ENCODE measurements at places on chromosomes 5 and 9. TPM values are rescaled to one million over a fixed set of nuclear protein-coding genes. Genes with fewer than 3 reads are reported as not detected.

- no peak for DNase-seq
Observed at GRCh38 chr5:181087309-181087708, 43.7 kb downstream of the OR2V1 start.

DNA sequence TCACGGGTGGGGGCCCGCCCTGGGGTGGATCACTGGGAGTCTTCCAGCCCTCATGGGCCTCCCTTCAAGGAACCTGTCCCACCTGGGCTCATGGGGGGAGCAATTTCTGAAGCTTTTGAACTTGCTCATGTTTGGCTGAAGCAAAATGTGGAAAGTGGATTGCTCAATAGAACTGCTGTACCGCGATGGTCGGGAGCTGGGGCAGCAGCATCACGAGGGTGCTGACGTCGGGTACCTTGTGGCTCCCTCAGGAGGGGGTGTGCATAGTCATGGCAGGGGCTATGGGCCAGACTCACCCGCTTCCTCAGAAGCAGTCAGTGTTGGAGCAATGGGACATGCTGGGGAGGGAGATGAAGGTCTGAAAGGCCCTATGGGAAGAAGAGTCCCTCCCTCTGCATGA, 57.9 kb downstream of the PRRT1B start:
- DNase-seq, result no peak

GRCh38 chr9:89661956-89662717, 57.3 kb downstream of the GADD45G start:
- DNase-seq, result peak; percentile 89

DNA sequence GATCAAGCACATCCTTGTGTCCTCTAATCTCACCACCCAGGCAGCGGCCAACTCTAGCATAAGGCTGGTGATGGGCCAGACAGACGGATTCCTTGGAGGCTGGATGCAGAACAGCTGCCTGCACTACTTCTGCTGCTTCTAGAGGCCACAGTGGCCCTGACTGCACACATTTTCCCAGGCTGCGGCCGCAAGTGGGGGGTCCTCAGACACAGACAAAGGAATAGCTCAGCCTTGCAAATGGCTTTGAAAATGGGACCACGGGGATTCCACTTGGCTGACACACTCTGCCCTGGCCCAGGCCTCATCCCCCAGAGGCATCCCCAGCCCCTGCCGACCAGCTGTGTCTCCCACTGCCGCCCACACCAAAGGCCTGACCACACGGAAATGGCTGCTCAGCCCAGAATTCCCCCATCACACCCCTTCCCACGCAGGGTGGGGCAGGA, 540.8 kb downstream of the BNC2 start:
- DNase-seq, result no peak

NEURL1B gene
- 1.5 TPM for polyA plus RNA-seq

HABP4 gene
- polyA plus RNA-seq, result 1.1 TPM

FOXD4 gene
- polyA plus RNA-seq, result 0.05 TPM

AMBP gene
- 5,918 TPM for polyA plus RNA-seq

Measured in liver (tissue), 10 donors.